ENCODE measurements at places on chromosomes 7 and 10.

DNA sequence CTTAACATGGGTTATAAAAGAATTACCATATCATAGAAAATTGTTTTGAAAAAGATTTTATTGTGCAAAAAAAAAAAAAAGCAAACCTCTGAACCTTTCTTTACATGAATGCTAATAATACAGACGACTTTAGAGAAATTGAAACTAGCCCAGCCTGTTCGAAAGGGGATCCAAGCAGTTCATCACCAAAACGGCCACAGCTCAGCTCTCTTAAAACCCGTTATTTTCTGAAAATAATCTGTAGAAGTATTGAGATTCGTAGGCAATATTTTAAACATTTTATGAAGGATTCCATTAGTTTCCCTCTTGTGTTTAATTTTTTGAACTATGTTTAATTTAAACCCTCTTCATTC is 9.9 kb upstream of the GSAP start:
- no peak for DNase-seq

GRCh38 chr7:64867863-64868440 is 35.1 kb upstream of the ZNF273 start:
- DNase-seq: no peak

DNA sequence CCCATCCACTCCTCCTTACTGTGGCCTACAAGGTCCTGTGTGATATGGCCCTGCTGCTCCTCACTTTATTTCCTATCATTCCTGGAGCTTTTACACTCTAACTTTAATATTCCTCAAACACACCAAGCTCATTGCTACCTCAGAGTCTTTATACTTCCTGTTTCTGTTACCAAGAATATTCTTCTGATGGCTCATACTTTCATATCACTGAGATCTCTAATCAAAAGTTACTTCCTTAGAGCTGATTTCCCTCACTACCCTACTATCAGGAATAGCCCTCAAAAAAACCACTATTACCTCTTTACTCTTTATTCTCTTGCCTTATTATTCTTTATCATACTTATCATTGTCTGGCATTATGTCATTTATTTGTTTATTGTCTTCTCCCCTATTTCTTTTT is 5.8 kb upstream of the PPP3CB start:
- DNase-seq: no peak

DNA sequence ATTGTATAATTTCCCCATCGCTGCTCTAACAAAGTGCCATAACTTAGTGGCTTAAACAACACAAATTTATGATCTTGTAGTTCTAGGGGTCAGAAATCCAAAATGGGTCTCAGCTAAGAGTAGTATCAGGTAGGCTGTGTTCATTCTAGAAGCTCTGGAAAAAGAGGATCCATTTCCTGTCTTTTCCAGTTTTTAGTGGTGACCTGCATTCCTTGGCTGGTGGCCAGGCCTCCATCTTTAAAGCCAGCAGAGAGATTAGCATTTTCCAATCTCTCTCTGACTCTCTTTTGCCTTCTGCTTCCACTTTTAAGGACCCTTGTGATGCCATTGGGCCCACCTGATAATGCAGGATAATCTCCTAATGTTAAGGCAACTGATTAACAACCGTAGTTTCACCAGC is 41.0 kb upstream of the C10orf120 start:
- no peak for DNase-seq

DNA sequence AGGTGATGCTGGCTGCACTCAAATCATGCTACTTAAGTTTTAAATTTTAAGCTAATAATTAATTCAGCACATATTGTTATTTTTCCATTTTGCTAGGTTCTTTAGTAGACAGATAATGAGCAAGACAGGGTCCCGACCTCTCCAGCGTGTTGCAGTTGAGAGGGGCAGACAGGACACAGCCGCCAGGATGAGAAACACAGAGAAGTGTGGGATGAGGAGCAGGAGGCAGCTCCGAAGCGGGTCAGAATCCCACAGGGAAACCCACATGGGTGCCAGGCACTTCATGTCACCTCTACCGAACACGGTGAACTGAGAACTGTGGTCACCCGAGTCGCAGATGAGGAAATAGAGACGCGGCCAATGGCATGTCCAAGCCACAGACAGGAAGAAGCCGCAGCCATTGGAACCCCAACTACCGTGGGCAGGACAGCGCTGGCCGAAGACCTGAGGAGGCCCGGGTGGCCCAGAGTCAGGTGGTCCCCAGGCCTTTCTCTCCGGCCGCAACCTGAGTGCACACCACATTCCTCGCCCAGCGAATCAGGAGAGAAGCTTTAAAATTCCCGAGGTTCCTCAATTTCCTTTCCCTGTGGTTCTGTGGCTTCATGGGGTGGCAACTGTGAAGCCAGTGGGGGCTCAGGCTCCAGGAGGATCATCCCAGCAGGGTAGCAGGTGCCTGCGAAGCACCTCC is 213.0 kb downstream of the DNAJB6 start:
- no peak for DNase-seq

DNA sequence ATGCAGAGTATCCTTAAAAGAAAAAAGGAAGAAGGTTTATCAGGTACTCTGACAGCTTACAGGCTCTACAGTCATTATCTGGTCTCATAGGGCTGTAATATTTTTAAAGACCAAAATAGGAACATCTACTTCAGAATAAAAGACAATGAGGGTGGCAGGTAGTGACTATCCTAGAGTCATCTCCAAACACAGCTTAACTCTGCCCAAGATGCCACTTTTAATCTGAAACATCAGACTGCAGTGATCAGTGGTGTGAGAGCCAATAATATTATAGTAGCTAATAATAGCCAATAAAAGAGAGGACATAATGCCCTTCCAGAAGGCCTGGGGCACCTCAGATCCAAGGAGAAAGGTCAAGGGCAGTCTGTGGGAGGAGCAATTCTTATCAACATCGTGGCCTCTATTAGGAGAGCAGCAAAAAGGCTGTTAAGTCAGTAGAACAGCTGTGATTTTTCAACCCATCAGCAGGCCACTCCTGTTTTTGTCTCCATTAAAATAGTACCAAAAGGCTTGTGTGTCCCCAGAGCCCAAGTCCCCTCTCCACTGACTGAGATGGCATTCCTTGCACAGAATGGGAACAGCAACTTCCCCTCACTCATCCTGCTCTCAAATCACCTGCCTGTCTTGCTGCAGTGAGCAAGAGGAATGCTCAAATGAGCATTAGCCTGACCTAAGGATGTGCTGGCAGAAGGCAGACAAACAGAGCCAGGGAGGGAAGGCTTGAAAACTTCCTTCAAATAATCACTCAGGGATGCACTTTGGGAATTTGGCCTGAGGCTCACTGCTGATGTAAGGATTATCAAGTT is 20.7 kb upstream of the SPOCK2 start:
- no peak for DNase-seq

DNA sequence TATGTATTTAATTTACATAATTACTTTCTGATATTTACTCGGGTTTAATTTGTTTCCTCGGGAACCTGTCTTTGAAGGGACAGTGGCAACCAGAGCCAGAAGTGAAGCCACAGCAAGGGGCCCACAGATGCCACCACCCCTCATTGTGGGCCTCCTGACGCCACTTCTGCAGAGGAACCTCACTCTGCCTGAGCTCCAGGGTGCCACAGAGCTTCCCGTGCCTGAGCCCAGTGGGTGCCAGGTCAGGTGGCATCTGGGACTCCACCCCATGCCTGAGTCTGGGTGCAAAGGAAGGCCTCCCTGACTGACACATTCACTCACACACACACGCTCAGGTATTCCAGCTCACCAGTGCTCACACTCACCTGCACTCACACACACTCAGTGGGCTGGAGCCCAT is 213.7 kb downstream of the GRID1 start:
- no peak for DNase-seq

GRCh38 chr10:1416456-1417037 is 320.8 kb downstream of the ADARB2 start:
- DNase-seq: no peak

DNA sequence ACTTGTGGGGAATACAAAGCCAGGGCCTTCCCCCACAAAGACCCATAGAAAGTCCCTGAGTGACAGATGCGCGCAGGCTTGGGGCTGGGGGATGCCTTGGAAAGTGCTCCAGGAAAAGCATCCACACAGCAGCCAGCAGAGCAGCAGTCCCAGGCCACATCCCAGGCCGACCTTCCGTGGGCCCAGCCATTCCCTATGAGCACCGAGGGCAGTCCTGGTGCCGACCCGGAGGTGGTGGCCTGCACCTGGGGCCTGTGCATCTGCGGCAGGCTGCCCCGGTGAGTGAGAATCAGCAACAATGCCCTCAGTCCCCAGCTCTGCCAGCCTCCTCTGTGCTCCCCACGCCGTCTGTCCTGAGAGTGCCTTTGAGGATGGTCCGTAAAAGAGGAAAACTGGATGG is 26.4 kb downstream of the ASB13 start:
- DNase-seq: no peak

Measured in mucosa of descending colon (tissue), 3 donors.